ENCODE measurements at places on chromosomes 1 and 21. TPM values are rescaled to one million over a fixed set of nuclear protein-coding genes. Genes with fewer than 3 reads are reported as not detected.

GRCh38 chr1:193356249-193356648, 169.8 kb upstream of the B3GALT2 start:
- DNase-seq = no peak

- no peak for DNase-seq
Measured at GRCh38 chr21:36297406-36297937, 22.5 kb upstream of the MORC3 start.

GRCh38 chr1:27399251-27400025, 7.0 kb downstream of the GPR3 start:
- no peak for DNase-seq

GRCh38 chr1:17531682-17532487, 7.6 kb upstream of the ARHGEF10L start:
- DNase-seq = no peak

DNA sequence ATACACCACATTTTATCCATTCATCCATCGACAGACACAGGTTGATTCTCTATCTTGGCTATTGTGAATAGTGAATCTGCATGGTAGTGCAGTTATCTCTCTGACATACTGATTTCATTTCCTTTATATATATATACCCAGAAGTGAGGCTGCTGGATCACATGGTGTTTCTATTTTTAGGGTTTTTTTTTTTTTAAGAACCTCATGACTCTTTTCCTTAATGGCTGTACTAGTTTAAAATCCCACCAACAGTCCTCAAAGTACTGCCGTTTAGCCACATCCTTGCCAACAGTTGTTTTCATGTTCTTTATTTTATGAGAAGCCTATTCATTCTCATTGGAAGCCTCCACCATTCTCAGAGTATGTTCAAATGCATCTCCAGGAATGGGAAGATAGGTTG, 258.7 kb upstream of the SNX7 start:
- no peak for DNase-seq

GRCh38 chr1:85746777-85747176, 38.5 kb upstream of the ZNHIT6 start:
- no peak for DNase-seq

DNA sequence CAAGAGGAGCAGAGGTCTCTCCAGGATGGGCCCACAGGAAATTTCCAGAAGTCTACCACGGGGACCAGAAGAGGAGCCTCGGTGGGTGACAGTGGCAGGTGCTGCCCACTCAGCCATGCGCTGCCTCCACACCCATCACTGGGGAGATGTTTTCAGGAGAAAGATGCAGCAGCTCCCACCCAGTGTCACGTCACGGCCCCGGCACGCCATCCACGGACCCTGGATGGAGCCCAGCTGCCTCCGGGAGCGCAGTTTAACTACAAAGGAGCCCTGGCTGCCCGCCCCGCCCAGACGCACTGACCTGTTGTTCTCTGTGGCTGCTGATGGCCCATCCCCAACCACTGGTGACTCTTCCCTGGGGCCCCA, 6.8 kb downstream of the TSPEAR start:
- no peak for DNase-seq

DNA sequence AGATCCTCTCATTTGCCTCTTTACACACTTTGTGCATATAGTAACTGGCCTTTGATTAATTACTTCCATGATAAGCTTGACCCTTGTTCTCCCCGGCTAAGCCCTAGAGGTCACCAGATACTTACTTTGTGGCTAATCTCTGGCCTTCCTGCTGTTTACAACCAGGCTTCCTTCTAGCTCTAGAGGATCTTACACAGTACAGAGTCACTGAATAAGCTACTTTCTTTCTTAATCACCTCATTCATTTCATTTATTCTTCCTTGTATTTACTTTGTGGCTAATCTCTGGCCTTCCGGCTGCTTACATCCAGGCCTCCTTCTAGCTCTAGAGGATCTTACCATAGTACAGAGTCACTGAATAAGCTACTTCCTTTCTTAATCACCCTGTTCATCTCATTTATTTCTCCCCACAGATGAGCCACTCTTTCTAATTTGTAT, 144.3 kb upstream of the C1orf21 start:
- peak; percentile 63 for DNase-seq

GRCh38 chr21:44255511-44255981, 6.2 kb downstream of the DNMT3L start:
- no peak for DNase-seq

- DNase-seq = no peak
Measured at GRCh38 chr1:151855933-151856332, 2.4 kb upstream of the THEM5 start.

- no peak for DNase-seq
Measured at GRCh38 chr1:156499842-156500542, 583 bp downstream of the MEF2D start.

GRCh38 chr1:1959459-1959839, 40.4 kb upstream of the TMEM52 start:
- DNase-seq = no peak

- DNase-seq = no peak
Measured at GRCh38 chr1:215018555-215018954, 64.0 kb upstream of the KCNK2 start.

- peak; percentile 71 for DNase-seq
Measured at GRCh38 chr1:204503122-204503912, 8.7 kb upstream of the PIK3C2B start.

- DNase-seq = no peak
Measured at GRCh38 chr1:179082333-179082998, 596 bp downstream of the TOR3A start.

- DNase-seq = no peak
Measured at GRCh38 chr21:15928196-15928595, 198.4 kb downstream of the USP25 start.

GRCh38 chr1:200150721-200151120, 123.2 kb downstream of the NR5A2 start:
- DNase-seq = peak; percentile 88

GRCh38 chr21:44273046-44273445, 11.3 kb upstream of the DNMT3L start:
- DNase-seq = no peak

GRCh38 chr1:41369531-41369930, 8.3 kb downstream of the FOXO6 start:
- no peak for DNase-seq

- peak; percentile 44 for DNase-seq
Measured at GRCh38 chr1:174068000-174068399, 45.8 kb upstream of the RC3H1 start.

GRCh38 chr1:57324388-57324787, 99.5 kb downstream of the DAB1 start:
- no peak for DNase-seq

DNA sequence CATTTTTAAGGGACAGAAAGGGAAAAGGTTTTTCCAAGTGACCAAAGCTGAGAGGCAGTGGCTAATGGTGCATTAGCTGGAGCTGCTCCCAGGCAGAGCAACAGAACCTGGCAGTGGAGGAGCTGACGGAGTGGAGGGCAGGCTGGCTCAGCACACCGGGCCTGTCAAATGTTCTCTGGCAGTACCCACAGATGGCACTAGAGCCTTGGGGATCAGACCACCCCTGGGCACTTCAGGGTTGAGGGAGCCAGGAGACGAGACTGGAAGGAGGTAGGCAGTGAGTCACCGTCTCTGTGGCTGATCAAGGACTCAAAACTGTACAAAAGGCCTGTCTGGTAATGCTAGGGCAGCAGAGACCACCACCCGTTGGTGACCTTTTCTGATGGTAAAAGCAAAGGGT, 121.7 kb upstream of the KIAA0040 start:
- no peak for DNase-seq

- no peak for DNase-seq
Measured at GRCh38 chr1:247517795-247518612, 18.2 kb downstream of the OR2C3 start.

- no peak for DNase-seq
Measured at GRCh38 chr1:99439433-99440075, 175.3 kb downstream of the PLPPR4 start.

- DNase-seq = no peak
Measured at GRCh38 chr1:203720242-203720641, 44.7 kb upstream of the LAX1 start.

GRCh38 chr1:229231754-229232119, 39.2 kb upstream of the RAB4A start:
- DNase-seq = no peak

- no peak for DNase-seq
Measured at GRCh38 chr1:2786329-2787162, 14.9 kb downstream of the TTC34 start.

DNA sequence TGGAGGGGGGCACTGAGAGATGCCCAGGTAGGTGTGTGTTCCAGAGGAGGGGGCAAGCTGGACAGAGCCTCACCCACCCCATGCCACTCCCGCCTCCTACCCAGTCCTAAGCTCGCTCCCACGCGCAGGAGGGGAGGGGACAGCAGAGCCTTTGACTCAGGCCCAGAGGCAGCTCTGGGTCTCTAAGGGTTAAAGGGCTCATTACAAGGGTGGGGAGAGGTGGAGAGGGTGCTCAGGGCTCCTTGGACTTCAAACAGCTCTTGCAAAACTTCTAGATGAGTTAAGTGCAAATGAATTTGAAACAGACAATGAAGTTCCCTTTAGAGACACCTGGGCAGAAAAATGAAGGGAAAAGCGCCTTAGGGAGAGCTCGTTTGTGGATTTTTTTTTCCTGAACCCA, 104.2 kb upstream of the CASZ1 start:
- DNase-seq = peak; percentile 77

DNA sequence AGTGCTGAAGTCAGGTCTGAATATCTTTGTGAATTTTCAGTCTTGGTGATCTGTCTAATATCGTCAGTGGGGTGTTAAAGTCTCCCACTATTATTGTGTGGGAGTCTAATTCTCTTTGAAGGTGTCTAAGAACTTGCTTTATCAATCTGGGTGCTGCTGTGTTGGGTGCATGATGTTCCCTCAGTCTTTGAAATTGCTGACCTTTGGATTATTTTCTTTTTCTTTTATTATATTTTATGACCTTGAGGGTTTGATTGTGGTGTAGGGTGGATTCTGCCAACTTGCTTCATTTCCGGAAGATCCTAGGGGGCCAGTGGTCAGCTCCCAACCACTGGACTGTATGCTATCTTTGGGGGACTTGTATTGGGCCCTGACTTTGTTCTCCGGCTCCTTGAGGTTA, 415.3 kb downstream of the USP25 start:
- DNase-seq = no peak

DNA sequence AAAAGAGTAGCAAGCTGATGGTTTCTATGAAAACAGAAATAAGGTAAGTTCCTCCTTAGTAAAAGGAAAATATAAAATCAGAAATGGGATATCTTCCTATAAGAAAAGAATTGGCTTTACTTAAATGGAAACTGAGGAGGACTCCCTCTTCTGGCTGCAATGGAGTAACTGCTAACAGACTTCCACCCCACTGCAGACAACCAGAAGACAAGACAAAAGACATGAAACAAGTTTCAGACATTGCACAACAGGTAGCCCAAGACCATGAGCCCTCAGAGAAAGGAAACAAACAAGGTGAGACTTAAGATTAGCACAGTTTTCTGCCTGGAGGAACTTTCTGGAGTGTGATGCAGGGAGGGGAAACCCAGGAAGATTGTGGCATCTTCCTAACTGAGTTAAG, 17.0 kb upstream of the OLFML2B start:
- DNase-seq = peak; percentile 65

- peak; percentile 82 for DNase-seq
Measured at GRCh38 chr1:168974117-168974516, 132.4 kb upstream of the ATP1B1 start.

GRCh38 chr21:41671859-41672542, 94.9 kb downstream of the RIPK4 start:
- no peak for DNase-seq

GRCh38 chr21:40334159-40334558, 466.9 kb downstream of the PCP4 start:
- peak; percentile 2 for DNase-seq

GRCh38 chr21:20086508-20086907, 911.7 kb upstream of the NCAM2 start:
- DNase-seq = no peak

GRCh38 chr1:168720839-168721238, 8.2 kb downstream of the DPT start:
- DNase-seq = no peak

GRCh38 chr1:183419399-183419798, 1.2 kb upstream of the NMNAT2 start:
- DNase-seq = no peak

DNA sequence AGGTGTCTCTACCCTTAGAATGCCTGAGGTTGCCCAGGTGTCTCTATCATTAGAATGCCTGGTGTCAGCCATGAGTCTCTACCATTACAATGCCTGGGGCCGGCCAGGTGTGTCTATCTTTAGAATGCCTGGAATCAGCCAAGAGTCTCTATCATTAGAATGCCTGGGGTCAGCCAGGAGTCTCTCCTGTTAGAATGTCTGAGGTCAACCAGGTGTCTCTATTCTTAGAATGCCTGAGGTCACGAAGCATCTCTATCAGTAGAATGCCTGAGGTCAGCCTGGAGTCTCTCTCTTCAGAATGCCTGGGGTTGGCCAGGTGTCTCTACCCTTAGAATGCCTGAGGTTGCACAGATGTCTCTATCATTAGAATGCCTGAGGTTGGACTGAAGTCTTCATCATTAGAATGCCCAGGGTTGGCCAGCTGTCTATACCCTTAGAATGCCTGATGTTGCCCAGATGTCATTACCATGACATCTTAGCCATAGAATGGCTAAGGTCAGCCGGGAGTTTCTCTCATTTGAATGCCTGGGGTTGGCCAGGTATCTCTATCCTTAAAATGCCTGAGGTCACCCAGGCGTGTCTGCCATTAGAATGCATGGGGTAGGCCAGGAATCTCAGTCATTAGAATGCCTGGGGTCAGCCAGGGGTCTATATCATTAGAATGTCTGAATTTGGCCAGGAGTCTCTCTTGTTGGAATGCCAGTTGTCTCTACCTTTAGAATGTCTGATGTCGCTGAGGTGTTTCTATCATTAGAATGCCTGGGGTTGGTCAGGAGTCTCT, 44.0 kb downstream of the RNF187 start:
- DNase-seq = no peak

The AIM2 gene
- total RNA-seq = not detected

The ICOSLG gene
- 0.26 TPM for total RNA-seq

The S100A8 gene
- 50.0 TPM for total RNA-seq

The IQGAP3 gene
- total RNA-seq = 1.7 TPM

The CHIA gene
- not detected for total RNA-seq

The SMIM11 gene
- total RNA-seq = 9.7 TPM

The MYOG gene
- total RNA-seq = not detected

The FAM167B gene
- 0.26 TPM for total RNA-seq

The ALX3 gene
- not detected for total RNA-seq

The TNFRSF9 gene
- total RNA-seq = 6.1 TPM

The SLAMF9 gene
- 16.6 TPM for total RNA-seq

The CRNN gene
- 6.6 TPM for total RNA-seq

The TTLL7 gene
- 0.79 TPM for total RNA-seq

The NUAK2 gene
- 3.9 TPM for total RNA-seq

The ADAM30 gene
- total RNA-seq = not detected
